ENCODE measurements at places on chromosomes 2 and 18. TPM values are rescaled to one million over a fixed set of nuclear protein-coding genes. Genes with fewer than 3 reads are reported as not detected.

DNA sequence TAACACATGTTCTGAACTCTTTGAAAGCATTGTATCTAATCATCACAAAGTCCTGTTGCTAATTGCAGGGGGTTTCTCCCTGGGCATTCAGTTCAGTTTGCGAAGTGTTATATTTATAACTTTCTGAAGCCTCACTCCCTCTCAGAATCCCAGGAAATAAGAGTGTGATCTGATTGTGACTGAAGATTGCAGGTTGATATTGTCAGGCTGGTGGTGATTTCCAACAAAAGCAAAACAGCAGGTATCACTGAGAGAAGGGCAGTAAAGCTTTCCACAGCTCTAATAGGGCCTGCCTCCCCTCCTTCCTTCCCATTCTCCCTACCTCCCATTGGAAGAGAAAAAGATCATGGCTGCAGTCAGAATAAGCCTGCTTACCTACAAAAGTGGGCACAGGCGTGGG lies 466.7 kb upstream of the FSHR start:
- DNase-seq: no peak

- DNase-seq: no peak
Observed at GRCh38 chr2:236107942-236108625, 60.1 kb downstream of the GBX2 start.

DNA sequence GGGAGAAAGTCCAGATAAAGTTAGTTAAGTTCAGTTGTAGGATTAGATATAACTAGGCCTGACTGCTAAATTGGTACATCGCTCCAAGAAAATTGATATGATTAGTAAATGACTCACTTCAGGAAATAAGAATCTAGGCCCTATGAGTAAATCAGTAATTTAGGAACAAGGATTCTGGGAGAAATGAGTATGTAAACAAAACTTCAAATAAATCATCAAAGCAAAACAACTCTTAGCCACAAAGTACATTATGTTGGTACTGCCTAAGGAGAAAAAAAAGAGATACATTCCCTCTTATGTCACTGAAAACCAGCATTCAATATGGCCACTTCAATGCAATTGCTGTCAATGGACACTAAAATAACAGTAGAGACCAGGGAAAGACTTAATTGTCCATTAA lies 529.1 kb downstream of the ZNF804A start:
- DNase-seq: no peak

- DNase-seq: no peak
Observed at GRCh38 chr2:101012706-101013181, 10.7 kb downstream of the RPL31 start.

The ALPI gene
- polyA plus RNA-seq: not detected

- no peak for DNase-seq
Observed at GRCh38 chr2:53473775-53474311, 293.8 kb upstream of the CHAC2 start.

- DNase-seq: no peak
Observed at GRCh38 chr18:39419315-39419714, 1853.7 kb upstream of the CELF4 start.

DNA sequence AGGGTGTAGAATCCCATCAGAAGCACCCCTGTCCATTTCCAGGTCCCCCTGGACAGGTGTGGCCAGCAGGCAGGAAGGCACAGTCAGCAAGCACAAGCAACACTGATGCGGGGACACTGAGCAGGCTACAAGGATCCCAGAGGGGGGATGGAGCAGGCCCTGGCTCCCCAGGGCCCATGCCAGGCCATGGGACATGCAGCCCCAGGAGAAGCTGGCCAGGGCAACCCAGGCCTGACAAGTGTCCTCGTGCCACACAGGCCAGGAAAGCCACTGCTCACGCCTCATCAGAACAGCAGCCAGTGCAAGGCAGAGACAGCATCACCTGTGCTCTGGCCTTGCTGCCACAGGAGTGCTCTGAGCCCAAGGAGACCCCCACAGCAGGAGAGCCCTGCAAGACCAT lies 14.1 kb upstream of the GPC1 start:
- DNase-seq: no peak

- DNase-seq: no peak
Observed at GRCh38 chr2:12720278-12720620, 3.5 kb downstream of the TRIB2 start.

The GTF2A1L gene
- not detected for polyA plus RNA-seq

The CHRND gene
- not detected for polyA plus RNA-seq

The NGEF gene
- 0.11 TPM for polyA plus RNA-seq

The POMC gene
- polyA plus RNA-seq: 0.27 TPM

All from BJ (cell line).